ENCODE measurements at places on chromosomes 13 and 19.

- DNase-seq: no peak
Measured at GRCh38 chr13:20848203-20848602, 54.3 kb downstream of the XPO4 start.

DNA sequence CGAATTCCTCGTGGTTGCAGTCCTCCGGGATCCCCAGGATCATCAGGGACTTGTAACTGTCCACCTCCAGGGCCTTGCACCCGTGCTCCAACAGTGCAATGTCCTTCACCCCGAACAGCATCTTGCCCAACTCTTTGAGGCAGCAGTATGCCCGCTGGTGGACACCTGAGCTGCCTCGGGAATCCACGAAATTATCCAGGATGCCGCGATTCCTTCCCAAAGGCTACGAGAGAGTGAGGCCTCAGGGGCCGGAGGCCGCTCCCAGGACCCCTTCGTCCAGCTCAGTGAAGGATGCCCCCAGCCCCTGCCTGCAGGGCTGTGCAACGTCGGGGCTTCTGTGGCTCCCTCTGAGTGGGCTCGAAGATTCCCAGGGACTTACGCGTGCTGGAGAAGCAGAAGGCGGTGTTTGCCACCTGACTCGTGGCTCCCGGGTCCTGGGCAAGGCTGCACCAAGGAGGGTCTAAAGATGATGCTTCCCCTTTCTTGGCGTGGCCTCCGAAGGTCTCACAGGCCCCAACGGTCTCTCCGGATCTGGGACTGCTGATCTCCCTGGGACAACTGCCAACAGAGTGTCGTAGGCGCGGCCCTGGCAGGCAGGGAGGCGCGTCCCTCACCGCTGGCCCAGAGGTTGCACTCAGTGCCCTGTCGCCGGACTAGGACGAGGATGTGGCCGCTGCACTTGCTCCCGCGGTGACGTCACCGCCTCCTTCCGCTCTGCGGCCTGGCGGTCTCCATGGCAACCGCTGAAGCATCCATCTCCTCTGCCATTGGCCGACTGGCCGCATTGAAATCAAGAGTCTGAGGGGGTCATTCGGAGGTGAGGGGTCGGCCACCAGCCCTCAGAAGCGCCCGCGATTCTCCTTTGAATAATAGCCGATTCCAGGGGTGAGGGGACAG lies at the start of gene PNMA8C:
Gene PNMA8C (minus strand): TSS at position 698 of the 897 bp plus-strand sequence. CDS start 577 bp downstream, at position 121.
- DNase-seq: no peak

DNA sequence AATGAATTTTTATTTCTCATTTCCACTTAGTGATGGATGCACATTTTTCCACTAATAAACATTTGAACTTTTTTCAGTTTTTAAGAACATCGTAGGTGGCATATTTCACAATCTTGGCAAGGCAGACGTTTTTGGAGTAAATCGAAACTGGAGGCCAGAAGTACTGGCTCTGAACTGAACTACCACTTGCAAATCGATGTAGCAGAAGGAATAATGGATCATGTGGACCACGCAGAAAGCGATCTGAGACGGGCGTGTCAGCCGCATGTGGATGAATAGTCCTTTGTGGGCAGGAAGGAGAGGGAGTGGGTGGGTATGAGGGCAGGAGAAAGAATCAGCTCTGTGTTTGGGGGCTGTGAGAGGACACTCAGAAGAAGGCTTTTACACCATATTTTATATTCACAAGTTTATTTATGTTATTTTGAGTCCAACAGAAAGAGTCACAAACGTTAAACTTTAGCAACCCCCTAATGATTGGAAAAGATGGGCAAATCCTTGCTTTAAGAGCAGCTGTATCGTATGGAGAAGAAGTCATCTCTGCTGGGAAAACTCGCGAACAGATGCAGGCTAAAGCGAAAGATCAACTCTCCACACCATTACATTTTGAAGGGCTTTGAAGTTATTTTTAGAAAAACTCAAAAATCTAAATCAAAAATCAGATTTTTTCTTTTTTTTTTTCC lies 90.5 kb downstream of the COL4A2 start:
- no peak for DNase-seq

DNA sequence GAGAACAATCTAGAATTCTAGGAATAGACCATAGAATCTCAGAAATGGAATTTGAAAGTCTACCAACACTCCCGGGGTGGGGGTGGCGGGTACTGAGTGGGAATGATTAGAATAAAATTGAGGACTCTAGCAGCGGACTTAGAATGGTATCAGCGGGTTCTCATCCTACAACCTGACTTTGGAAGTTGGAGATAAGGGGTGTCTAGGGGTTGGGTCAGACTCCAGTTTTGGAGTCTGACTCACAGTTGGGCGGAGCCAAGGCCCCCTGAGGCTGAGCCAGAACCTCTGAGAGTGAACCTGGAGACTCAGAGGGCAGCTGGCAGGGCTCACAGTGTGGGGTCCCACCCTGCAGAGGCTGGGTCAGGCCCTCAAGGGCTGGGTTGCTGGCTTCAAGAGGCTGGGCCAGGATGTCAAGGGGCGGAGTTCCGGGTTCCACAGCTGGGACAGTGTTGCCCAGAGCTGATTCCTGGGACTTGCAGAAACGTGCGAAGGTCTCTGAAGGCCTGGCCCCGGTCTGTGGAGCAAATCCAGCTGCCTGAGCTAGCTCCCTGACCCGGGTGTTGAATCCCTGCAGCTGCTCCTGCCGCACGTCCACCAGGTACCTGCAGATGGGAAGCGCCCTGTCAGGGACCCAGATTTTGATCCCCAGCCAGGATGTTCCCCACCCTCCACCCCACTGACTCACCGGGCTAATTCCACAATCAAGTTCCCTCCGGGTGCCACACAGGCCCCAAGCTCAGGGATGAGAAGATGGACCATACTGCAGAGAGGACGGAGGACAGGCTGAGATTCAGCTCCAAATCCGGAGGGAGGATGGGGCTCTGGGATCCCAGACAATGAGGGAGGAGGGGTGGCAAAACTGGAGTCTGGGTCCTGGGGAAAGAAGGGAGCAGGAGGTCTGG lies 1.6 kb upstream of the TNNI3 start:
- DNase-seq: no peak

GRCh38 chr19:50638600-50638999 lies 1.1 kb downstream of the SYT3 start:
- no peak for DNase-seq
